ENCODE measurements at places on chromosomes 6 and 20. TPM values are rescaled to one million over a fixed set of nuclear protein-coding genes. Genes with fewer than 3 reads are reported as not detected.

NPEPL1 gene
- 71.5 TPM for total RNA-seq

EMILIN3 gene
- 5.6 TPM for total RNA-seq

ITPA gene
- total RNA-seq: 54.7 TPM

GRCh38 chr6:148306286-148306685 lies 36.4 kb upstream of the SASH1 start:
- DNase-seq: no peak

DNA sequence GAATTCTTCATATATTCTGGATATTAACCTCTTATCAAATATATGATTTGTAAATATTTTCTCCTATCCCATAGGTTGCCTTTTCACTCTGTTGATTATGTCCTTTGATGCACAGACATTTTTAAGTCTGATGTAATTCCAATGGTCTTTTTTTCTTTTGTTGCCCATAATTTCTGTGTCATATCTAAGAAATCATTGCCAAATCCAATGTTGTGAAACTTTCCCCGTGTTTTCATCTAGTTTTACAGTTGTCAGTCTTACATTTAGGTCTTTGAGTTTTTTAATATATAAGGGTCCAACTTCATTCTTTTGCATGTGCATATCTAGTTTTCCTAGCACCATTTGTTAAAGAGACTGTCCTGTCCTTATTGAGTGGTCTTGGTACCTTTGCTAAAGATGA lies 111.5 kb downstream of the SESN1 start:
- DNase-seq: no peak

All from mesothelial cell of epicardium (in vitro differentiated cells).